ENCODE measurements at places on chromosomes 11 and 22.

DNA sequence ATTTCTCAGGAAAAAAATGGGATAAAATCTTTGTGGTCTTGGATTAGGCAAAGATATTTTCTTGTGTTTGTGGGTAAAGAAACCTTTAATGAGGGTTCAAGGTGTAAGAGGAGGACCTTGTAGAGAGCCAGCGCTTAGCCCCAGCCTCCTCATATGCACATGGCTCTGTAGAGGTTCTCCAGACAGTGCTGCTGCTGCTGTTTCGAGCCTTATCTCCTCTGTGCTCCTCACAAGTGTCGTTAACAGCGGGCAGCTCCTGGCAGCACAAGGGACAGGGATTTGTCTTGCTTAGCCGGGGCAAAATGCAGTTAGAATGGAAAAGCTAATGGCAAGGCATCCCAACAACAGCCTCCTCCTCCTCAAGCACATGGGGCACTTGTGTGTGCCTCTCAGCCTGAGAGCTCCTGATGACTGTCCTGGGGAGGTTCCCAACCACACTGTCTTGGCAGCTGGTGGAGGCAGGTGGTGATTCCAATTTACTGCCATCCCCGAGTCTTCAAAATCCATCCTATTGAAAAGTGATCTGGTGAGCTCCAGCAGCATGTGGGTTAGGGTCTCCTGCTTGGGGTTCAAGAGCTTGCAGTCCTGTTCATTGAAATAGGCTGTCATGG, 7.6 kb upstream of the MSANTD2 start:
- no peak for DNase-seq

DNA sequence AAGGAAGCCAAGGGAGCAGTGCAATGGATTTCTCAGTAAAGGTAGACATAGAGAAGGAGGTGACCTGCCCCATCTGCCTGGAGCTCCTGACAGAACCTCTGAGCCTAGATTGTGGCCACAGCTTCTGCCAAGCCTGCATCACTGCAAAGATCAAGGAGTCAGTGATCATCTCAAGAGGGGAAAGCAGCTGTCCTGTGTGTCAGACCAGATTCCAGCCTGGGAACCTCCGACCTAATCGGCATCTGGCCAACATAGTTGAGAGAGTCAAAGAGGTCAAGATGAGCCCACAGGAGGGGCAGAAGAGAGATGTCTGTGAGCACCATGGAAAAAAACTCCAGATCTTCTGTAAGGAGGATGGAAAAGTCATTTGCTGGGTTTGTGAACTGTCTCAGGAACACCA, 6.6 kb downstream of the TRIM22 start:
- DNase-seq: no peak

GRCh38 chr11:117589063-117589462, 208.0 kb downstream of the DSCAML1 start:
- DNase-seq: no peak

DNA sequence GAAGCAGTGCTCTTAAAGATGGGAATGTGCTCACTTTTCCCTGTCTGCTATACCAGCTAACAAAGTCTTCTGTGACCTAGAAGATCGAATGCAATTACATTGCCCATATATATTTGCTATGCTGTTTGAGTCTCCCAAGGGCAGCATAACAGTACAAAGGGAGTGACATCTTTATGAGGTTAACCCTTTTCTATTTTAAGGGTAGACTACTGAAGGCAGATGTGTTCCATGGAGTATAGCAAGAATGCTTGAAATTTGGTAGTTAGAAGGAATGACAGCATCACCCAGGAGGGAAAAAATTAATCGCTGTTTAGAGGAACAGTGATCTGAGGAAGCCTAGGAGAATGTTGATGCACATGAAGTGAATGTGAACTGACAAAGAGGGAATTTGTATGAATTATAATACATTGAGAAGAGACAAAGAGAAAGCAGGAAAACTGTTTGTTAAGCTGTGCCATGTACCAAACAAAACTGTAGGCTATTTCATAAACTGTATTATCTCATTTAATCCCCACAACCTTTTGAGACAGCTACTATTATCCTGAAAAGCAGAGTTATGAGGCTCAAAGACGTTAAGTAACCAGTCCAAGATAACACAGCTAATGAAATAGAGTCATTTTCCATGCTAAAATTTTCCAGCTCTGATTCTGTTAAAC, 13.0 kb downstream of the MAML2 start:
- DNase-seq: no peak

GRCh38 chr11:12362857-12363256, 14.5 kb upstream of the PARVA start:
- no peak for DNase-seq

DNA sequence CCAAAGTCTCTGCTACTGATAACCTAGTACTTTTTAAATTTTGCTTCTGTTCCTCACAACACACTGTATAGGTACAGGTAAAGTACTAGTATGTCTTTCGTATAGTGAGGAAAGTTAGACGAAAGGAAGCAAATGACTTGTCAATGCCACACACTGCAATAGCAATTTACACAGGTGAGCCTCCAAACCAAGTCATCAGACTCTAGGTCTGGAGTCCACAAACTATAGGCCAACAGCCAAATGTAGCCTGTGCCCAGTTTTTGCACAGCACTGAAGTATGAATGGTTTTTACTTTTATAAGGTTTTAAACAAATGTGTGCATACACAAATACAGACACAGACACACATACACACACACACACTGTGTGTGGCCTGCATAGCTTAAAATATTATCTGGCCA, 28.1 kb downstream of the ALG8 start:
- DNase-seq: no peak

- no peak for DNase-seq
These were observed 258.0 kb downstream of the TENM4 start for GRCh38 chr11:79182794-79183193.

GRCh38 chr11:13963169-13963948, 836 bp downstream of the SPON1 start:
- peak; percentile 46 for DNase-seq

DNA sequence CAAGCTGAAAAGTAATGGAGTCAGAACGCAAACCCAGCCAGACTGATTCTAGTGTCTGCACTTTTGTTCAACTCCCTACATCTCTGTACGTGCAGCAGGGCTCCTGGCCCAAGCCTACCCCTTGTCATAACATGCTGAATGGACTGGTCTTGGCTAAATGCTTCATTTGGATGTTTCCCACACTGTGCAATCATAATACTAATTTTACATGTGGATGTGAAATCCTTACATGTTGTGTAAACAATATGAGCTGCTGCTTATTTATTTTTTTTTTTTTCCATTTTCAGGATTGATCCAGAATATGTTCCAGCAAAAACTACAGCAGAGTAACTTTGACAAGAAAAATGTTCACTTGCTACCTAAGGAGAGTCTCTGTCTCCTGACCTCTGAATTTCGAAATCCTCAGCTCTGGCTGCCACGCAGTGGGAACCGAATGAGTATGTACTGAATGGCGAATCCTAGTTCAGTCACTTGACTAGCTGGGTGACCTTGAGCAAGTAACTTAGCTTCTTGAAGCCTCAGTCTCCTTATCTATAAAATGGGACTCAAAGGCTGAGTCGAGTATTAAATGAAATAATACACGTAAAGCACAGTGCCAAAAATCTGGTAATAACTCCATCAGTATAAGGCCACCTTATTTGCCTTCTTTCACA, 133.4 kb downstream of the EHF start:
- DNase-seq: no peak

- DNase-seq: no peak
These were observed 24.9 kb upstream of the GNB1L start for GRCh38 chr22:19879643-19879991.

DNA sequence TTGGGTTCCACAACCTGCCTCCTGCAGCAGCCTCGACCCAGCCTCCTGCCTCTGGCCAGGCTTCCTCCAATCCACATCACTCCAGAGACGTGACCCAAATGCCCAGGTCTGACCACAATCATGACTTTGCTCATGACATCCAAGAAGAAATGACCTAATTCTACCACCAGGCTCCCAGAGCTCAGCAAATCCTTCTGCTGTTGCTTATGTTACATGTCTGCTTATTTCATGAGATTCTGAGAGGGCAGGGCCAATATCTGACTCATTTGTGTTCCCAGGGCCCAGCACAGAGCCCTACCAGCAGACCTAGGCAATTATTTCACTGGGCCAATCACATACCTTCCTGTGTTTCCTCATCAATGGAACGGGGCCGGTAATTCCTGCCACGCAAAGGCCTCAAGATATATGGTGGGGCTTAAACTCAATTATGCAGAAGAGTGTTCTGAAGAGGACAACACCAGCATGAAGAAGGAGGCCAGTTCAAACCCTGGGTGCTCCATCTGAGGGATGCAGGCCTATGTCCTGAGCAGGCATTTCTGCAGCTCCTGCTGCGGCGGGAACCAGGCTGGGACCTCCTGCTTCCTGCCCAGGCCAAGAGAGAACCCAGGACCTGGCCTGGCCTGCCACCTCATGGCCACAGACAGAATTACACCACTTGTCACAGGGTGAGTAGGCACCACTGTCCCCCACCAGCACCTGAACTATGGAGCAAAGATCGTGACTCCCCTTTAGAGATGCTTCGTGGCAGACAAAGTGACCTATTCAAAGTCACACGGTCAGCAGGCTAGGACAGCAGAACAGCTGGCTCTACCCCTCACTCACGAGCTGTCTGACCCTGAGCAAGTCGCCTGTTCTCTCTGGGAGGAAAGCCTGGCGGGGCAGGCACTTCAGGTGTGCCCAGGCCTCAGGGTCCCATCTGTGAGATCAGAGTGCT, 5.9 kb downstream of the CENPM start:
- peak; percentile 89 for DNase-seq

DNA sequence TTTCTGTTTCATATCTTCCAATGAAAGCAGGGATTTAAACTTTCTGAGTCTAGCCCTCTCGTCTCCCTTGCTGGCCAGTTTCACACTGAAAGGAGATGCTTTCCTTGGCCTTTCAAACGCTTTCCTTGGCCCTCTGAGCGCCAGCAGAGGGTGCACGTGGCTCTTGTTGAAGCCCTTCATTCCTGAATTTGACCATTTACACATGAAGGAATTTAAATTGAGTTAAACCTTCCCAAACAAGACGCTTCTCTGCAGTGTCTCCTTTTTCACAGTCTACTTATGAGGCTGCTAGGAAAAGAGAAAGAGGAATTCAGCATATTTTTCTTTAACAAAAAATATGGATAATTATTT, 21.6 kb downstream of the NNMT start:
- DNase-seq: no peak

DNA sequence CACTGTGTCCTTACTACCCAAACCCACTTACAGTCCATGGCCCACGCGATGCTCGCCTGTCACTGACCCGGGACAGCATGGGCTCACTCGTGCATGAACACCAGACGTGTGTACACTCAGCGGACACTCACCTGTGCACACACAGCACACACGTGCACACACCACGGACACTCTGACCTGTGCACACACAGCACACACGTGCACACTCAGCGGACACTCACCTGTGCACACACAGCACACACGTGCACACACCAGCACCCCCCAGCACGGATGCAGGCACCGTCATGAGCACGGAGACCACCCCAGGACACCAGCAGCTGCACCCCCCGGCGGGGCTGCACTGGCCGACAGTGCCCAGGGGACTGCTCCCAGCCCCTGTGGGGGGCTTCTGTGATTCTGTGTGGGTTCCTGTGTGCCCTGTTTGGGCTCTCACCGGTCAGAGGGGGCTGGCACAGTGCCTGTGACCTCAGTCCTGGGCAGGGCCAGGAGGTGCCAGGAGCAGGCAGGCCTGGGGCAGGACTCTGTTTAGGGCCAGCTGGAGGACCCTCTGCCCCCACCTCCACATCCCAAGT, 20.2 kb downstream of the CRELD2 start:
- DNase-seq: no peak

DNA sequence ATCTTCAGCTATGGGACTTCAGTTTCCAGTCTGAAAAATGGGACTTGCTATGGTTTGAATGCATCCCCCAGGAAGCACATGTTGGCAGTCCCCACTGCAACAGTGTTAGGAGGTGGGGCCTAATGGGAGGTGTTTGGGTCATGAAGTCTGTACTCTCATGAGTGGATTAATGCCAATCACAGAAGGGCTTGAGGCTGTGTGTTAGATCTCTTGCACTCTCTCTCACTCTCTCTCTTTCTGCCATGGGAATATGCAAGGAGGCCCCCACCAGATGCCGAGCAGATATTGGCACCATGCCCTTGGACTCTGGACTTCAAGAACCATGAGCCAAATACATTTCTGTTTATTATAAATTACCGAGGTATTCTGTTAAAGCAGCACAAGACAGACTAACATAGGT, 7.8 kb upstream of the AP1B1 start:
- DNase-seq: no peak

GRCh38 chr22:40533712-40534378, 102.7 kb downstream of the MRTFA start:
- DNase-seq: peak; percentile 66

- no peak for DNase-seq
These were observed 8.4 kb upstream of the PMM1 start for GRCh38 chr22:41598081-41598480.

DNA sequence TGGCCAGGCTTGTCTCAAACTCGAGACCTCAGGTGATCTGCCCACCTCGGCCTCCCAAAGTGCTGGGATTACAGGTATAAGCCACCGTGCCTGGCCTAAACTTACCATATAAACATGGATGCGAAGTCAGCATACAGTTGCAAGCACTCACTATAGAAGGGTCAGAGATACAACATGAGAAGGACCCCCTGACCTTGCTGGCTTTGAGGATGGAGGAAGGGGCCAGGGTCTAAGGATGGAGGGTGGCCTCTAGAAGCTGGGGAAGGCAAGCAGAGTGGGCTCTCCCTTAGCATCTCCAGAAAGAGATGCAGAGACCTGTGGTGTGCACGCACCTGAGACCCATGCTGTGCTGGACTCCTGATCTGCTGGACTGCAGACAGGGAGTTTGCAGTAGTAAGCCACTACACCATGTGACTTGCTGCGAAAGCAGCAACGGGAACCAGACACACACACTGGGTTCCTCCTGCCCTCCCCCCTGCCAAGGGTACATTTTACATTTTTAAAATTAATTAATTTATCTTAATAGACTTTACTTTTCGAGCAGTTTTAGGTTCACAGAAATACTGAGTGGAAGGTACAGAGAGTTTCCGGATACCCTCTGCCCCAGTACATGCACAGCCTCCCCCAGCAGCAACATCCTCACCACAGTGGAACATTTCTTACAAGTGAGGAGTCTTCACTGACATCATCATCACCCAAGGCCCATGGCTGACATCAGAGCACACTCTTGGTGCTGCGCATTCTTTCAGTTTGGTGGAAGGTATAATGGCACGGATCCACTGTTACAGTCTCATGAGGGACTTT, 170.1 kb upstream of the B3GAT1 start:
- DNase-seq: no peak

- no peak for DNase-seq
These were observed 53.5 kb downstream of the TEAD1 start for GRCh38 chr11:12727563-12728211.

- no peak for DNase-seq
These were observed 5.0 kb downstream of the UQCR10 start for GRCh38 chr22:29772170-29772641.

- no peak for DNase-seq
These were observed 3.9 kb downstream of the CTSF start for GRCh38 chr11:66564538-66564937.

DNA sequence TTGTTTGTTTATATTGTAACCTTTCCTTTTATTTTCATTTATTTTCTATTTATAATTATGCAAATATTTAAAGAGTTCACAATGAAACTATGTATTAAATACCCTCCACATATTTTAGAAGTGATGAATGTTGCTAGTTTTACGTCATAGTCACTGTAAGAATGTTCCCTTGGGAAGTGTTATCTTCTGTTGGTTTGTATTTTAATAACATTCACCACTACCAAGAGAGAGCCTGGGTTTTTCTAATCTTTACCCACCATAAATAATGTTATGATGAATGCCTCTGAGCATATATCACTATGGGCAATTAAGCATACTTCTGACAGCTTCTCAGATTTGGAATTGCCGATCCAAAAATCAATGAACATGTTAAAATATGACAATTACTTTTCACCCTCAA, 80.7 kb downstream of the GGT1 start:
- no peak for DNase-seq

Data from stimulated activated CD4-positive, alpha-beta T cell treated with anti-CD3 and anti-CD28 coated beads, Interleukin-4, amount 100 ng/mL, for 24 hours (primary cell).